ENCODE measurements at places on chromosomes 5 and 9.

GRCh38 chr9:128912270-128912853, 8.4 kb upstream of the PHYHD1 start:
- peak; percentile 24 for DNase-seq

DNA sequence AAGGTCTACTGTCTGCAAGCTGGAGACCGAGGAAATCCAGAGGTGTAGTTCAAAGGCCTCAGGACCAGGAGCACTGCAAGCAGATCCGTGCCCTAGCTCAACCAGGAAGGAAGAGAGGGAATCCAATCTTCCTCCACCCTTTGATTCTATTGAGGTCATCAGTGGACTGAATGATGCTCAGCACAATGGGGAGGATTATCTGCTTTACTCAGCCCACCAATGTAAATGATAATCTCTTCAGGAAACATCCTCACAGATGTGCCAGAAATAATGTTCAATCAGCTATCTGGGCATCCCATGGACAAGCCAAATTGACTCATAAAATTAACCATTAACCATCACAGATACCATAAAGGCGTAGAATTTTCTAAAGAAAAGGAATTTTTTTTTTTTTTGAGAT, 92.0 kb downstream of the BASP1 start:
- no peak for DNase-seq

GRCh38 chr5:139740138-139740991, 55.2 kb upstream of the PSD2 start:
- DNase-seq = no peak

- DNase-seq = no peak
Measured at GRCh38 chr5:96195123-96195522, 233.5 kb upstream of the ELL2 start.
